ENCODE measurements at places on chromosomes 2 and 18.

- peak; percentile 3 for DNase-seq
Observed at GRCh38 chr2:4258563-4258962, 555.2 kb downstream of the DCDC2C start.

DNA sequence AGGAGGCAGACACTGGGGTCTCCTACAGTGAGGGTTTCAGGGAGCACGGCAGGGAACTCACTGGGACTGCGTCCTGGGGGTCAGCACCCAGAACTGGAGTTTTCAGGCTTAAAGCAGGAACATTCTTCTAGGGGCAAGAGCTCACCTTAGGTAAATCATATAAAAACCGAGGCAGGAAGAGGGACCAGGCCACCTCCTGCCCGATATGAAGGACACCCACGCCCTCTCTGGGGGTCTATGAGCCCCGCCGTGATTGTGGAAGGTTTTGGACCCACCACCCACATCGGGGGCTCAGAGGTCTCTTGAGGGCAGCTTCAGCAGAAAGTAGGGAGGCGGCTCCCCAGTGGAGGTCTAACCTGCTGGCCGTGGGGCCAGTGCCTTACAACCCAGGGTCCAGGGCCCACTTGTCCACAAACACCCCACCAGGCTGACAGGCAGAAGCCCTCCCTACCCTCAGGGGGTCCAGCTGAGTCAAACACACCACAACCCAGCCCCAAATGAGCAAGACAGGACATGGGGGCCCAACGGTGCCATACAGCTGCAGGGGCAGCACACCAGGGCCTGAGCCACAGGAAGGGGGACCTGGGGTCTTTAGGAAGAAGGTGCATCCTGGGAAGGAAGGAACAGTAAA lies 25.3 kb downstream of the CROCC2 start:
- no peak for DNase-seq

- no peak for DNase-seq
Observed at GRCh38 chr2:62296034-62296831, 100.3 kb downstream of the B3GNT2 start.

GRCh38 chr2:216838151-216838550 lies 21.7 kb downstream of the TNP1 start:
- peak; percentile 81 for DNase-seq

GRCh38 chr2:60873381-60873780 lies 8.0 kb upstream of the REL start:
- no peak for DNase-seq

- DNase-seq = no peak
Observed at GRCh38 chr18:73741946-73742345, 405.7 kb downstream of the FBXO15 start.

- peak; percentile 85 for DNase-seq
Observed at GRCh38 chr2:37376421-37377186, 32.2 kb downstream of the QPCT start.

GRCh38 chr2:180015951-180016709 lies 9.0 kb upstream of the CWC22 start:
- DNase-seq = peak; percentile 95

GRCh38 chr2:106517329-106517728 lies 30.2 kb downstream of the CD8B2 start:
- no peak for DNase-seq

GRCh38 chr2:96860065-96861029 lies 2.5 kb upstream of the ANKRD39 start:
- no peak for DNase-seq

GRCh38 chr2:15763822-15764682 lies 172.4 kb downstream of the DDX1 start:
- no peak for DNase-seq

DNA sequence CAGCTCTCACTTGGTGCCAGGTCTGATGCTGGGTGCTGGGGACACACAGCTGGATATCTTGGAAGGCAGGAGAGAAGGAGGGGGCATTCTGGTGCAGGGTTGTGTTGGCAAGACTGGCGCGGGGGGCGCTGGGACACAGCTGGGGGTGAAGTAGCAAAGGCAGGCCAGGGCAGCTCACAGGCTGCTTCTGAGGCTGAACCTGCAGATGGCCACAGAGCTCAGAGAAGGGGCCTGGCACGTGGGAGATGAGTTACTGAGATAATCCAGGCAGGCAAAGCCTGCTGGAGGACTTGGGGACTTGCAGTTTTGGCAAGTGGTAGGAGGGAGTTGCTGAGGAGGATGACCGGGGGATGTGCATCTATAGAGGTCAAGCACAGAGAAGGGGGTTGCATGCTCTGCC lies 16.2 kb upstream of the DGKD start:
- DNase-seq = no peak

DNA sequence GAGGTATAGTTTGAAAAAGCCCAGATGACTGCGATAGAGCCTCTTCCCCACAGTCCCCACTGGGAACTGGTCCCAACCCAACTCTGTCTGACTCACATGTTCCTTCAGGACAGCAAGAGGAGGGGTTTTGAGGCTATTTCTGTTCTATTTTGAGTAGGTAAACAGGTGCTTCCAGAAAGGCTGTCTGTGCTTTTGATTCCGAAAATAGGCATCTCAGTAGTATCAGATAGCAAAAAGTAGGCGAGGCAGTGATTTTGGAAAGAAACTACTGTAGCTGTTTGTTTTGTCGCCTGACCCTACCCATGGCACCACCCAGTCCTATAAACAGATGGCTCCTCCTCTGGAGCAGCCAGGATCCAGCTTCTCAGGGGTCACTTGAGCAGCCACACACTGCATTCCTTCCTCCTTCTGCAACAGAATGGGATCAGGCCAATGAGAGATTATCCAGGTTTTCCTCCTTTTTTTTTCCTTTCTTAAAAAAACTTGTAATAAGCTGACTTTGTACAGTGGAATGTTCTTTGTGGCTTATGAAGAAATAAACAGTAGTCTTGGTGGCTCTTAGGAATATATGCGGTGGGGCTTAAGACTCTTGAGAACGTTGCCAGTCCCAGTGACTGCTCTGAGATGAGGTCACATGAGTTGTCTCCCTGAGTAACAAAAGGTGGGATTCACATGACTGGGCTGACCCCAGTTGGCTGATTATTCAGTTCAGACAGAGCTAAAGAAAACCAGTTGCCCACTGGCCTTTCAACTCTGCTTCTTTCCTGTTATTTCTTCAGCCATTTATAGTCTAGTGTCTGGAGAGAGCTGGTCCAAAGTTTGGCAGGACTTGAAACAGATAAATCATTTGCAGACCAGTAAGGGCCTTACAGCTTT lies 98.6 kb downstream of the KCNS3 start:
- DNase-seq = peak; percentile 96

DNA sequence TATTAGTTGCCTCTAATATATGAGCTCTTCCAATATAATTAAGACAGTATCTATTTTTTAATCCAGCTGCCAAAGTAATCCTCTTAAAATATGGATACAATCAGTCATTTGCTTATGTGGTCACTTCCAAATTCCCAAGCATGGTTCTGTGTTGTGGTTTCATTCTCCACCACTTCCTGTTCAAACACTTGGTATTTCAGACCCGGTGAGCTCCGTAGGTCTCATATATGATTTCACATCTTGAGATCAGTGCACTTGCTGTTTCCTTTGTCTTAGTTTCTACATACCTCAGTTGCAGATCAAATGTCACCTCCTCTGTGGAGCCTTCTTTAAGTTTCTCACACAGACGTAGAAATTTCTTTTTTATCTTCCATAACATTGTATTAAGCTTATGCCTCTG lies 254.2 kb downstream of the KCNS3 start:
- peak; percentile 24 for DNase-seq

- DNase-seq = no peak
Observed at GRCh38 chr2:132542953-132543569, 126.5 kb downstream of the GPR39 start.

- DNase-seq = peak; percentile 59
Observed at GRCh38 chr2:230974096-230974913, 21.6 kb upstream of the SPATA3 start.

DNA sequence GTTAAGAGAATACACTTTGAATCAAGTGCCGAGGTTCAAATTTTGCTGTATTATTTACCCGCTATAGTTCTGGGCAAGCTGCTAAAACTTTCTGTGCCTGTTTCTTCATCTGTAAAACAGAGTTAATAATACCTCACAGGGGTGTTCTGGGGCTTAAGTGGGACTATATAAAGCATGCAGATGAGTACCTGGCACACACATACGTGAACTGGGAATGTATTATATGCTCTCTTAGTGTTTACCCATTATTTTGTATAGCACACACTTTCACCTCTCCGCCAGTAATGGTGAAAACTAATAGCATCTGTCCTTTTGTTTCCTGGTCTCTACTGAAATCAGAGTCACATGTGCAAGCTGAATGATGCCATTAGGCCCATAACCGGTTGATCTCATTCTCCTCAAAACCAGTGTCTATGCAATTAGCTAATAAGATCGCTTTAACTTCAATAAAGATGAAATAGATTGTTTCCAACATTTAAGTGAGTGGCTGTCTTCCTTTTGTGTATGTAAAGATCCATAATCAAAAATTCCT lies 3.8 kb upstream of the CDKL4 start:
- no peak for DNase-seq

DNA sequence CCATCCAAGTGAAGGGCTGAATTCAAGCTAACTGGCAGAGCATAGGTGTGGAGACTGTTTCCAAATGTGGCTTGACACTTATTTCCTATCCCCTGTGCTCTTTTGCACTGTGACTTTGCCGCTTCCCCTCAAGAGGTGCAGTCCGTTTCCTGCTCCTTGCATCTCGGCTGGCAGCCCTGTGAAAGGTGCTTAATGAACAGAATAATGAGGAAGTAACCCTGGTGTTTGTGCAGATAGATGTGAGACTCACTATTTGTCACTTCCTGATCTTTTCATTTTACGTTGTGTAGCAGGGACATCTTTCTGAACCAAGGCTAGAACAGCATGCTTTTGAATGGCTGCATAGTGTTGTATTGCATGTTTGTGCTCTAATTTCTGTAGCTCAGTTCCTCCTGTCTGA lies 60.8 kb downstream of the CEP192 start:
- DNase-seq = no peak

- no peak for DNase-seq
Observed at GRCh38 chr2:57725337-57725947, 321.2 kb upstream of the VRK2 start.

DNA sequence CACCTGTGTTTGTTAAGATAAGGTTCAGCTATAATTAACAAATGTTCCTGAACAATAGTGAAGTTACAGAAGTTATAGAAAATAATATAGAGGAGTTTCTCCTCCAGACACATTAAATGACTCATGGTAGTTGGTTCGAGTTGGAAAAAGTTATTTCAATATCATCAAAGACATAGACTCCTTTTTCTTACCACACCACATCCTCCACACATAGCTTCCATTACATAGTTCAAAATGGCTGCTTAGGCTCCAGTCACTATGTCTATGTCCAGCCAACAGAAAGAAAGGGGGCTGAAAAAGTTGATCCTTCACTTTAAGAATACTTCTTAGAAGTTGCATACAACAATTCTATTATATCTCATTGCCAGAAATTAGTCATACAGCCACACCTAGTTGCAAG lies 50.7 kb downstream of the DYNAP start:
- no peak for DNase-seq

DNA sequence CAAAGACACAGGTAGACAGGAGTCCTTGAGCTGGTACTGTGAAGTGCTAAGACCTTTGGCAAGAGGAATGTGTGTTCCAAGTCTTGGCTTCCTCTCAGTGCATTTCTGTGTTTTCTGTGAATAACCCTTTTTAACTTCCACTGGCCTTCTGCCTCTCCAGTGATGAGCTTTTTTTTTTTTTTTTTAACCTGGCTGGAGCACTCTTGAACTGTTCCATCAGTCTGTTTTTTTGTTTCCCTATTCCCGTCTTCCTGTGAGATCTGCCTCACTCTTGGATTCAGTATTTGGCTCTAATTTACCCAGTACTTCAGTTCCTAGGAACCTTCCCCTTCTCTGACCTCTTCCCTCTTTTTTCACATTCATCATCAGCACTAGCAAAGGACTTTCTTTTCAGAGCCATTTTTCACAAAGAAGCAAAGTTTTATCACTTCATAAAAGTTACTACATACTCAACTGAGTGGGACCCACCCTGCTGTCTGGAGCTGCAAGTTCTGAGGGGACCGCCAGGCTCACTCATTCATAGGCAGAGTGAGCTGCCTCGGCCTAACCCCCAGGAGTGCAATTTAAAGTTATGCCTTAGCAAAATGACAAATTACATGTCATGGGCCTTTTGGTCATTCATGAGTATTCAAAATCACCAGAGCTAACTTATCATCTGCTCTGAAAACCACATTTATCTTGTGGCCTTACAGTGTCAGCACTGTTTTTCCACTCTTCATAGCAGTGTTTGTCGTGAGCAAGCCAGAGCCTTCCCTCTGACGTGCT lies 126.9 kb upstream of the DAPL1 start:
- no peak for DNase-seq

DNA sequence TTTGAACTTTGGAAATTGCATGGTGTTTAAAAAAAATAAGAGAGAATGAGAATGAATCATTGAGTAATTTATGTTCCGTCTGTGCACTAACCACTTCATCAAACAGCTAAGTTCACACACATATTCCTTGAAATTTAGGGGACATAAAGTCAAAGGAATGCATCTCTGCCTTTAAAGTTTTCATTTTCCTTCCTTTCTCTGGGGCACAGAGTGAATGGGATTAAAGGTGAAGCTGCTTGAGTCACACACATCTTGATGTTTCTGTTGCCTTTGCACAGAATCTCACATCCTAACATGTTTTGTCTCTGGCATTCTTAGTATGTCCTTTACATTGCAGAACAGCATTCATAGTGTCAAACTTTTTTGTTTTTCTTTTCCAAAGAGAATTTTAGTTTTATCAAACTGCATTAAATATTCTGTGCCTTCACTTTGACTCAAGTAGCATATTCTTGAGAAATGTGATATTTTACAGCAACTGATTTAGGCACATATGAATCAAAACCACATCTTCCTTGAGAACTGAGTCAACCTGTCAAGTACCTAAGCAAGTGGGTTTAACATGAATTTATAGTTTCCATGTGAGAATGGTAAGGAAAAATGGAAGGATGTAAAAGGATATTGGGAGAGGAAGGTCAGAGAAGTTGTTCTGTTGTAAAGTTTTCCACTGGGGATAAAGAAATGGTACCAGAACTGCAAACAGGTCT lies 169.1 kb upstream of the THUMPD2 start:
- DNase-seq = peak; percentile 48

GRCh38 chr18:61651145-61651879 lies 241.5 kb downstream of the RNF152 start:
- no peak for DNase-seq

All from fibroblast of skin of scalp (primary cell).